ENCODE measurements at places on chromosomes 4 and X. TPM values are rescaled to one million over a fixed set of nuclear protein-coding genes. Genes with fewer than 3 reads are reported as not detected.
A peak's percentile ranks its signal among the peaks of the same experiment; 100 is the strongest.

GRCh38 chr4:89616382-89616781 lies 220.6 kb downstream of the SNCA start:
- no peaks in the 10 kb centered on the region for H3K27me3 ChIP-seq
- H3K36me3 ChIP-seq = no peaks in the 10 kb centered on the region
- H3K4me3 ChIP-seq = no peak overlapping the region
- DNase-seq = no peak

DNA sequence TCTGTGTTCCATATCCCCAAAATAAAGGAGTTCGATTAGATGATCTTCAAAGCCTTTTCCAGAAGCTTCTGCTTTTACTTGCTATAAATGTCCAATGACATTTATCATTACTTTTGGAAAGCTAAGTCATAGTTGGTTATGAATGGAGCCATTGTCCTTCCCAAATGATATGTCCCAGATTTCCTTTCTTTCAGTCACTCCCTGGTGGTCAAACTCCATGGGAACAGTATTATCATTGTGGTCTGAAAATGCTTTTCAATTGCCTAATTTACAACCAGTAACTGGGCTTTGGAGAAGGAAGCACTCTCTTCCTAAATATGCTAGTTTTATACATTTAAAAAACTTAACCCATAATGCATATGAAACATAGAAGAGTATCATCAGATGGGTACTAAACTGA lies 571.5 kb upstream of the AMOT start:
- H3K4me1 ChIP-seq = no peaks in the 10 kb centered on the region
- no peak for DNase-seq
- no peak overlapping the region for H3K4me3 ChIP-seq
- H3K27me3 ChIP-seq = no peaks in the 10 kb centered on the region
- H3K27ac ChIP-seq = no peak overlapping the region

GRCh38 chrX:134907302-134907701 lies 83.5 kb upstream of the SMIM10 start:
- H3K4me1 ChIP-seq = no peaks in the 10 kb centered on the region
- H3K27me3 ChIP-seq = no peaks in the 10 kb centered on the region
- H3K36me3 ChIP-seq = no peaks in the 10 kb centered on the region
- DNase-seq = no peak
- H3K4me3 ChIP-seq = no peak overlapping the region
- no peak overlapping the region for H3K27ac ChIP-seq

GRCh38 chr4:76758290-76758882 lies 139.6 kb downstream of the SOWAHB start:
- no peak overlapping the region for H3K27ac ChIP-seq
- H3K27me3 ChIP-seq = no peaks in the 10 kb centered on the region
- H3K4me3 ChIP-seq = no peak overlapping the region
- H3K4me1 ChIP-seq = peaks cover 16% of the 10 kb centered on the region
- peaks cover 9% of the 10 kb centered on the region for H3K36me3 ChIP-seq
- no peak for DNase-seq

GRCh38 chr4:189096108-189096507 lies 844.6 kb upstream of the FRG1 start:
- H3K27me3 ChIP-seq = no peaks in the 10 kb centered on the region
- no peak overlapping the region for H3K4me3 ChIP-seq
- no peaks in the 10 kb centered on the region for H3K36me3 ChIP-seq
- no peaks in the 10 kb centered on the region for H3K4me1 ChIP-seq
- DNase-seq = no peak

- no peaks in the 10 kb centered on the region for H3K4me1 ChIP-seq
- H3K27me3 ChIP-seq = no peaks in the 10 kb centered on the region
- H3K36me3 ChIP-seq = no peaks in the 10 kb centered on the region
- no peak overlapping the region for H3K4me3 ChIP-seq
These were observed 80.6 kb downstream of the ATXN3L start for GRCh38 chrX:13239272-13239671.

DNA sequence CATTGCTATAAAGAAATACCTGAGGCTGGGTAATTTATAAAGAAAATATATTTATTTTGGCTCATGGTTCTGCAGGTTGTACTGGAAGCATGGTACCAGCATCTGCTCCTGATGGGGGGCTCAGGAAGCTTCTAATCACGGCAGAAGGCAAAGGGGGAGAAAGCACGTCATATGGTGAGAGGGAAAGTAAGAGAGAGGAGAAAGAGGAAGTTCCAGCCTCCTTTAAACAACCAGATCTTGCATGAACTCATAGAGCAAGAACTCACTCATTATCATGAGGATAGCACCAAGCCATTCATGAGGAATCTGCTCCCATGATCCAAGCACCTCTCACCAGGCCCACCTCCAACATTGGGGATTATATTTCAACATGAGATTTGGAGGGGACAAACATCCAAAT lies 125.0 kb upstream of the GRPR start:
- no peak overlapping the region for H3K27ac ChIP-seq
- no peak overlapping the region for H3K4me3 ChIP-seq
- no peaks in the 10 kb centered on the region for H3K4me1 ChIP-seq
- DNase-seq = no peak

GRCh38 chr4:9997886-9998285 lies 23.4 kb downstream of the SLC2A9 start:
- H3K27ac ChIP-seq = no peak overlapping the region
- peaks cover 7% of the 10 kb centered on the region for H3K4me1 ChIP-seq
- H3K27me3 ChIP-seq = no peaks in the 10 kb centered on the region
- DNase-seq = no peak
- no peak overlapping the region for H3K4me3 ChIP-seq
- no peaks in the 10 kb centered on the region for H3K36me3 ChIP-seq

GRCh38 chrX:103012945-103013344 lies 51.0 kb downstream of the BEX1 start:
- H3K27ac ChIP-seq = no peak overlapping the region
- no peaks in the 10 kb centered on the region for H3K36me3 ChIP-seq
- no peak for DNase-seq
- no peak overlapping the region for H3K4me3 ChIP-seq
- no peaks in the 10 kb centered on the region for H3K27me3 ChIP-seq

GRCh38 chr4:168361365-168362024 lies 42.9 kb upstream of the DDX60 start:
- no peaks in the 10 kb centered on the region for H3K4me1 ChIP-seq
- H3K27me3 ChIP-seq = no peaks in the 10 kb centered on the region
- H3K36me3 ChIP-seq = peaks cover 22% of the 10 kb centered on the region
- no peak for DNase-seq

- H3K27ac ChIP-seq = no peak overlapping the region
- no peak for DNase-seq
- no peaks in the 10 kb centered on the region for H3K27me3 ChIP-seq
- H3K4me3 ChIP-seq = no peak overlapping the region
These were observed 672.9 kb downstream of the ADGRL3 start for GRCh38 chr4:61872983-61873382.

DNA sequence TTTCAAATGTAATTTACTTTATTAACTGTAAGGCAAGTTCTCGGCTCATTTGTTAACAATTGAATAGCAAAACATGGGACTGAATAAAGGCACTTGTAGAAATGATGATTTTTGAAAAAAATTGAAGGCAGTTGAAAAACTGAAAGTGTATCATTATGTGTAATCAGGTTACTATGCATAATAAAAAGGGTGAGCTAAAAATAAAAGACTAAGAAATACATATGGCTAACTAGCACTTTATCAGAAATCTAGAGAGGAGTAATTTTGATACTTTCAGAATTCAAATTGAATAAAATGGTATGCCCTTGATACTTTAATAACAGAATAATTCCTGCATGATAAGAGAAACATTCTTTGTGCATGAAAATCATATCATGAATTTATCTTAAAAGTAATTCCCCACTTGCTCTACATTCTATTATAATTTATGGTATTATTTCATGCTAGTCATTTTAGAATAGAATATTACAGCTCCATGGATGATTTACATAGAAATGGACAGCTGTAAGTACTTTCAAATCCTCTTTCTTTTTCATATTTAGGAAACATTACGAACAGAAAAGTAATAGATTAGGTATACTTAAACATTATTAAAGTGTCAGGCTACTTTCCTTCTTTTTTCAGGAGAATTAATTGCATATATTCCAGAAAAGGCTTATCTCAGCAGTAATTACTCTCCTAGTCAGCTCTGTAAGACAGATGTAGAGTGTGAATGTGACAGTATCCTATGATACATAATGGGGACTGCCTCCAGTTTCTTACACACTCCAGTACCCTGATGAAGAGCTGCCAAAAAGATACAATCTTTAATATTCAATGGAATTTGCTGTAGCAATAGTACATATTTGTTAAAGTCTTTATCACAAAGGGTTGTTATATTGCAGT lies 697.3 kb downstream of the CCSER1 start:
- no peak for DNase-seq
- no peak overlapping the region for H3K27ac ChIP-seq
- no peaks in the 10 kb centered on the region for H3K36me3 ChIP-seq
- no peak overlapping the region for H3K4me3 ChIP-seq
- no peaks in the 10 kb centered on the region for H3K4me1 ChIP-seq

GRCh38 chr4:8304827-8305695 lies 35.5 kb downstream of the HTRA3 start:
- no peak overlapping the region for H3K27ac ChIP-seq
- no peak overlapping the region for H3K4me3 ChIP-seq
- no peaks in the 10 kb centered on the region for H3K36me3 ChIP-seq
- H3K4me1 ChIP-seq = no peaks in the 10 kb centered on the region

DNA sequence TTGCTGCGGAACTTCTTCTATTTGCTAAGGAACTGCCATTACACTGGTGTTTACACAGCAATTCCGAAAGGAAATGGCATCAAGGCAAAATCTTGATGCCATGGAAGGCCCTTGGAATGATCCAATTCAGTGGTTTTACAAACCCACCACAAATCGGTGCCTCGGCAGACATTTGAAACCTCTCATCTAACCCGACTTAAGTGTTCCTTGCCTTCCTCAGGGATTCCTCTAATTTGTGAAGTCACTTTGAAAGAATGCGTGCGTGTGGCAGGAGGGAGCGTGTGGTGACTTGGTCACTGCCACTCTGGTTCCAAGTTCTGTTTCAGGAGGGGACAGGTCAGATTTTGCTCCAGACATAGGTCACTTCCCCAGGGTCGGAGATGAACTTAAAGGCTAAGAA lies 4.8 kb downstream of the NOP14 start:
- H3K27ac ChIP-seq = no peak overlapping the region
- H3K27me3 ChIP-seq = no peaks in the 10 kb centered on the region
- peaks cover 19% of the 10 kb centered on the region for H3K4me1 ChIP-seq
- H3K36me3 ChIP-seq = peaks cover 41% of the 10 kb centered on the region
- H3K4me3 ChIP-seq = no peak overlapping the region
- no peak for DNase-seq

GRCh38 chr4:113499696-113500095 lies 261.8 kb downstream of the CAMK2D start:
- H3K36me3 ChIP-seq = peaks cover 7% of the 10 kb centered on the region
- no peak overlapping the region for H3K4me3 ChIP-seq
- H3K27me3 ChIP-seq = no peaks in the 10 kb centered on the region
- no peaks in the 10 kb centered on the region for H3K4me1 ChIP-seq

DNA sequence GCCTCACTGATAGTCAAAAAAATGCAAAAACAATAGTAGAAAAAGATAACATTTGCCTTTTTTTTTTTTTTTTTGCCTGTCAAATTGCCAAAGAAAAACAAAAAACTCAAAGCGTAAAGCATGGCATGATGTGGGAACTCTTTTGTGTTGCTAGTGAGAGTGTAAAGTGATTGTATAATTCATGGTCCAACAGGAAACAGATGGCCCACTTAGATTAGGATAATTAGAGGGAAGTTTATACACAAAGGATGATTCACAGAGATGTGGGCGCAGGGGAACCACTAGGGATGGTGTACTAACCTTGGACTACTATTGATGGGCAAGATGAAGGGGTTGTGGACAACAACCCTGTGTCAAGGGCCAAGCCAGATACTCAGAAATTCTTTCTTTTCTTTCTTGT lies 16.4 kb downstream of the MCUB start:
- no peaks in the 10 kb centered on the region for H3K4me1 ChIP-seq
- H3K27ac ChIP-seq = no peak overlapping the region
- no peaks in the 10 kb centered on the region for H3K27me3 ChIP-seq
- H3K36me3 ChIP-seq = no peaks in the 10 kb centered on the region

DNA sequence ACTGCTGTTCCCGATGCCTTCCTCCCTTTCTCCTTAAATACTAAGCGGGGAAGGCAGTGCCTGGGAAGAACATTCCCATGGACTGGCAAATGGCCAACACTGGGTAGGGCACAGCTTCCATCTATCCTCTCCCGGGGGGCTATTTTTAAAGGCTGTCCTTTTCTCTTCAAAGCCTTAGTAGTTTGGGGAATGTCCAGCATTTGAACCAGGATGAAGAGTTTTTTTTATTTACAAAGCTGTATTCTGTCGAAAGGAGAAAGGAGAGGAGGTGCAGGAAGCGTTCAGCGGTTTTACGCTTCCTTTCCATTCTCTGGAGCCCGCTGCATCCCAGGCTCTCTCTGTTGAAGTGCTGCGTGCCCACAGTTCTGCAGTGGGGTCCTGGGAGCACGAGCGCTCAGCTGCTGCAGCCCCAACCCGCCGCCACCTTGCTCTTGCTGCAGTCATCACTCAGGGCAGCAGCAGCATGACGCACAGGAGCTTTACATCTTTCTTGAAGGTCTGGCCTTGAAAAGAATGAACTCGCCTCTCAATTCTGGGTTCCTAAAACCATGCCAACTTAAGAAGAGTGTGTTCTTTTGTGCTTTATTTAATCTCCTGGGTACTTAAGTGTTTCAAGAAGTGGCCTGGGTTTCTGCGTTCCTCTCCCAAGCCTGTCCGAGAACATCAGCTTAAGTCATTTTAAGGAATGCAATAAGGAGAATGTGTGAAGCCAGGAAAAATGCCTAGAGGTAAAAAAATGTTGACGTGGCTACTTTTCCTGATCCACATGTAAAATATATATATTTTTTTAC lies 427.2 kb downstream of the MAPK10 start:
- H3K4me1 ChIP-seq = peaks cover 12% of the 10 kb centered on the region
- no peaks in the 10 kb centered on the region for H3K27me3 ChIP-seq
- H3K4me3 ChIP-seq = peak overlapping the region; percentile 31

GRCh38 chrX:111008126-111008525 lies 87.9 kb upstream of the PAK3 start:
- no peak overlapping the region for H3K4me3 ChIP-seq
- no peak for DNase-seq
- H3K4me1 ChIP-seq = no peaks in the 10 kb centered on the region
- no peaks in the 10 kb centered on the region for H3K27me3 ChIP-seq
- H3K27ac ChIP-seq = no peak overlapping the region
- no peaks in the 10 kb centered on the region for H3K36me3 ChIP-seq

GRCh38 chrX:135295238-135295943 lies 13.9 kb upstream of the ETDC start:
- peak; percentile 65 for DNase-seq
- no peak overlapping the region for H3K27ac ChIP-seq
- no peaks in the 10 kb centered on the region for H3K36me3 ChIP-seq

Gene XPNPEP2
- 0.93 TPM for total RNA-seq

Gene GAGE12H
- not detected for total RNA-seq

Gene MGAT4D
- total RNA-seq = not detected

Gene PABPC1L2B
- total RNA-seq = not detected

Gene STATH
- total RNA-seq = not detected

Gene POU3F4
- total RNA-seq = not detected

Gene VSIG4
- total RNA-seq = 237 TPM

Gene BCORL1
- 15.0 TPM for total RNA-seq

Gene SLC4A4
- 28.5 TPM for total RNA-seq

Gene LAS1L
- 22.8 TPM for total RNA-seq

Gene MAGEB16
- total RNA-seq = not detected

Gene SATL1
- total RNA-seq = not detected

Measured in upper lobe of right lung (tissue), 1 donor.